ENCODE measurements at places on chromosomes 2 and 18.
A peak's percentile ranks its signal among the peaks of the same experiment; 100 is the strongest.

GRCh38 chr2:127648321-127648720 is 2.4 kb downstream of the GPR17 start:
- DNase-seq = no peak

- peak; percentile 89 for DNase-seq
Observed at GRCh38 chr2:173354582-173355131, at the start of gene CDCA7. Gene CDCA7 (plus strand): TSS chr2:173354872. CDS start chr2:173354964, 92 bp downstream.

- no peak for DNase-seq
Observed at GRCh38 chr2:187775196-187775595, 221.0 kb upstream of the TFPI start.

DNA sequence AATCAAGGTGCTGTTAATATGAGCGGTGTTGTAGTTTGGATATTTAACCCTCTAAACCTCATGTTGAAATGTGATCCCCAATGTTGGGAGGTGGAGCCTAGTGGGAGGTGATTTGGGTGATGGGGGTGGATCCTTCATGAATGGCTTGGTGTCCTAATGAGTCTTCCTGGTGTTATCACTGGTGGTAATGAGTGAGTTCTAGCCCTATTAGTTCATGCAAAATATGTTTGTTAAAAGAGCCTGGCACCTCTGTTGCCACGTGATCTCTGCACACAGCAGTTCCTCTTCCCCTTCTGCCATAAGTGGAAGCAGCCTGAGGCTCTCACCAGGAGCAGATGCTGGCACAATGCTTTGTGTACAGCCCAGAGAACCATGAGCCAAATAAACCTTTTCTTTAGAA is 158.4 kb downstream of the FMNL2 start:
- DNase-seq = no peak

DNA sequence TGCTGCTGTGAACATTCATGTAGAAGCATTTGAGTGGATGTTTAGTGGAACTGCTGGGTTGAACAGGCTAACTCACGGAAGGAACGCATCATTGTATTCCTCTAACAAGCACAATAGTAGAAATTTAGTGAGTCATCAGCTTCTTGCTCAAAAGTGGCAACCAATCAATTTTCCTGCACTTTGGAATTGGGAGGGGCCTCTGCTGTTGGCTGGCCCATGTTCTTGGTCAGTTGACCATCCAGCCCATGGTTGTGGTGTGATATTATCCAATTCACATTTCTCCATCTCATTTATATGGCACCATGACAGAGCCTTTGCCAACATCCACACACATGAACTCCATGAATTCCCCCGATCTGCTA is 95.0 kb downstream of the TNFRSF11A start:
- DNase-seq = peak; percentile 28

- no peak for DNase-seq
Observed at GRCh38 chr2:215884451-215885087, 128.8 kb downstream of the MREG start.

DNA sequence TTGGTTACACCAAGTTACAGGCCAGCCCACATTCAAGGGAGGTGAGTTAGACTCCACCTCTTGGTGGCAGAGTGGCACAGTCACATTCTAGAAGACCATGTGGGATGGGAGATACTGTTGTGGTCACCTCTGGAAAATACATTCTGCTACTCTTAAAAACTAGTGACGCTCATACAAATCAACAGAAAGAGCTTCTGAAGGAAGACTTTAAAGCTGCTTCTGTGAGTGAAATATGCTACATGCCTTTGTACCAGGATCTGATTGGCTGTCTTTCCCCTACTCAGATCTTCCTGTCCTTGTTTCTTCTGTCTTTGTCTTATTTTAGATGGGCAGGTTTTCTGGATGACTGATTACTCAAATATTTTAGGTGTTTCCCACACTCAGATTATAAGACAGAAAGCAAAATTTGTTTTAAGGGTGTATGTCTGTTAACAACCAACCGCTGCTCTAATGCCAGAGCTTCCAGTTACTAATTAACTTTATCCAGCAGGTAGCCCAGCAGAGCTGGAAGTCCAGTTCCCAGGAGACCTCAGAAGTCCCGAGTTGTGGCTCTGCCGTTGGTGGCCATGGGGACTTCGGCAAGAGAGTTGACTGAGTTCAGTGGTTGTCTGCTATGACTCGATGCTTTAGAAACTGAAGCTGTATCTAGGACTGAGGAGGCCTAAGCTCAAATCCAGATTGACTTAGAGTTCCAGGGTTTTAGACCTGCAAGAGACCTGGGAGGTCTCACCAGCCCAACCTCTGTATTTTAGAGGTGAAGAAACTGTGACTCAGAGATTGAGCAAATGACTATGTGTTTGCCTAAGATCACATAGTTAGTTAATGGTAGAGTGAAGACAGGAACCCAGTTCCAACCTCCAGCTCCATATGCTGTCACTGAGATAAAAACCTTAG is 7.4 kb downstream of the IL1R2 start:
- DNase-seq = no peak

Data from K562 (cell line).